HT-29 (cell line): ENCODE measurements at places on chromosomes 11 and 22. TPM values are rescaled to one million over a fixed set of nuclear protein-coding genes. Genes with fewer than 3 reads are reported as not detected.

The MAJIN gene
- total RNA-seq = not detected in 2 replicates

The SLC25A18 gene
- not detected in 2 replicates for total RNA-seq

The GSTT2 gene
- total RNA-seq = 0.15 TPM in 1 of 2 replicates, not detected in the other

The CCND1 gene
- 134 and 151 TPM in 2 replicates for total RNA-seq

The KLHL35 gene
- 20.5 and 23.5 TPM in 2 replicates for total RNA-seq

The FUT4 gene
- 54.4 and 55.1 TPM in 2 replicates for total RNA-seq

The HTR3B gene
- total RNA-seq = not detected in 2 replicates

The PRR33 gene
- total RNA-seq = not detected in 2 replicates

The CECR2 gene
- not detected in 2 replicates for total RNA-seq

The SORL1 gene
- 43.6 and 49.8 TPM in 2 replicates for total RNA-seq

The SERHL2 gene
- total RNA-seq = not detected in 2 replicates

The OTOG gene
- not detected in 2 replicates for total RNA-seq

The TYMP gene
- total RNA-seq = 6.9 and 7.4 TPM in 2 replicates

The PANX3 gene
- not detected in 2 replicates for total RNA-seq

The PTGDR2 gene
- total RNA-seq = 0.41 TPM in 1 of 2 replicates, not detected in the other

The RAB39A gene
- not detected in 2 replicates for total RNA-seq

The TBX1 gene
- not detected in 2 replicates for total RNA-seq

The MYBPC3 gene
- 0.05 TPM in 1 of 2 replicates, not detected in the other for total RNA-seq

The UBQLN3 gene
- total RNA-seq = not detected in 2 replicates

The SCGB1C1 gene
- total RNA-seq = not detected in 2 replicates

The TCF20 gene
- 47.2 and 48.3 TPM in 2 replicates for total RNA-seq

The RPS3 gene
- total RNA-seq = 2,617 and 2,815 TPM in 2 replicates

The SOX6 gene
- 0.03 and 3.0 TPM in 2 replicates for total RNA-seq
